ENCODE measurements at places on chromosomes 7 and 10.

- DNase-seq: no peak
Observed at GRCh38 chr10:24483701-24484100, 240.0 kb downstream of the ARHGAP21 start.

- no peak for DNase-seq
Observed at GRCh38 chr10:24357344-24358004, 148.5 kb downstream of the KIAA1217 start.

DNA sequence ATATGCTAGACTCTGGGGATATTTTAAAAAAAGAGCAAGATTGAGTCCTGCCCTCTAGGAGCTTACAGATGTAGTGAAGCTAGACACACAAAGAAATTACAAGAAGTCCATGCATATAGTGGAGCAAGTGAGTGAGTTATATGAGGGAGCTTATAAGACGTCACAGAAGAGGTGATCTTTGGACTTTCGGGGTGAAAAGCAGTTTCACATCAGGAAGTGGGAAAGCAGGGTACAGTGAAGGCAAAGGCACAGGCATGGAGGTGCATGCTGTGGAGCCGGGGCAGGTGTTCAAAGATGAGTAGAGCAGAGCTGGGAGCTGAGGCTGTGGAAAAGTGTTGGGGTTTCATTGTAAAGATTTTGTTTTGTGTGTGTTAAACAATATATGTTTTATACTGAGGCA lies 38.5 kb upstream of the EXOC6 start:
- DNase-seq: no peak

DNA sequence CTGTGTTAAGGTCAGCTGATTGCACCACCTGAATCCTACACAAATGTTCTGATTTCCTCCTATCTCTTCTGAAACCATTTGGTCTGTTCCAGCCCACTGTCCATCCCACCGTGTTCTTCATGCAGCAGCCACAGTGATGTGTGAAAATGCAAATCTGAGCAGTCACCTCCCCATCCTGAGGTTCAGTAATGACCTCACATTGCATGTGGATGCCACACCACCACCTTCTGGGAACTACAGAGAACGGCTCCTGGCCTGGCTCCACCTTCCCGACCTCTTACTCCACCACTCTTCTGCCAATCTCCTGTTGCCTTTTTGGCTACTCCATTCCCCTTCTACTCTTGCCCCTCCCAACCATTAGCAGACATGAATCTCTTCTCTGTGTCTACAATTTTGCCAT lies 244.4 kb downstream of the TNS3 start:
- no peak for DNase-seq

- no peak for DNase-seq
Observed at GRCh38 chr10:132319853-132320653, 11.9 kb upstream of the LRRC27 start.

DNA sequence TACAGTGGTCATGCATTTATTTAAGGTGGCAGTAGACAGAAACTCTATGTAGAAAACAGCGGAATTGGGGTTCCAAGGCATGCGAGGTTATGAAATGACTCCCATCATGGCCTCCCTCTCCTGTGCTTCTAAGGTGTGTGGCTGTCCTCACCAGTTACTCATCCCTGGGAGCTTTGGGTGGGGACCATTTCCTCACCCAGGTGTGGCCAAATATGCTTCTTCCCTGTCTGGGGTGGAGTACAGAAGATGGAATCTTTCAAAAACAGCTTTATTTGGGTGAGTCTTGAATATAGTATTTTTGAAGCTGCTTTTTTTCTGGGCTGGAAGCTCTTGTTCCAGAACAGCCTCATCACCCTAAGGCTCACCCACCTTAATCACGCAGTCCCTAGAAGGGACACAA lies 139.0 kb downstream of the NRF1 start:
- DNase-seq: no peak

GRCh38 chr10:33237736-33238624 lies 96.5 kb downstream of the NRP1 start:
- DNase-seq: no peak

GRCh38 chr7:127792528-127793342 lies 140.7 kb downstream of the SND1 start:
- no peak for DNase-seq

DNA sequence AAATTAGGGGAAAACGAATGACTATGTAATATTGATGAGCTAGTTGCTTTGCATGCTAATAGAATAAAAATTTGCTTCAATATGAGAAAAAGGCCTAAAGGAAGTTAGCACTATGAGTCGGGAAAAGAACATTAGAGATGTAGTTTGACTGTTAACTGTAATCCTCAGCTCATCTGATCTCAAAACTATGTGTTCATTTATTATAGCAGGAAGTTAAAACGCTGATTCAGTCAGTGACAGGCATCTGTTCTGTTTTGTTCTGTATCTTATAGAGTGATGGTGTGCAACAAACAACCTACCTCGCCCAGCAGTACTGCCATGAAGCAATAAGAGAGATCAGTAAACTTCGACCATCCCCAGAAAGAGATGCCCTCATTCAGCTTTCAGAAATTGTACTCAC lies 48.6 kb downstream of the PDSS1 start:
- DNase-seq: no peak

DNA sequence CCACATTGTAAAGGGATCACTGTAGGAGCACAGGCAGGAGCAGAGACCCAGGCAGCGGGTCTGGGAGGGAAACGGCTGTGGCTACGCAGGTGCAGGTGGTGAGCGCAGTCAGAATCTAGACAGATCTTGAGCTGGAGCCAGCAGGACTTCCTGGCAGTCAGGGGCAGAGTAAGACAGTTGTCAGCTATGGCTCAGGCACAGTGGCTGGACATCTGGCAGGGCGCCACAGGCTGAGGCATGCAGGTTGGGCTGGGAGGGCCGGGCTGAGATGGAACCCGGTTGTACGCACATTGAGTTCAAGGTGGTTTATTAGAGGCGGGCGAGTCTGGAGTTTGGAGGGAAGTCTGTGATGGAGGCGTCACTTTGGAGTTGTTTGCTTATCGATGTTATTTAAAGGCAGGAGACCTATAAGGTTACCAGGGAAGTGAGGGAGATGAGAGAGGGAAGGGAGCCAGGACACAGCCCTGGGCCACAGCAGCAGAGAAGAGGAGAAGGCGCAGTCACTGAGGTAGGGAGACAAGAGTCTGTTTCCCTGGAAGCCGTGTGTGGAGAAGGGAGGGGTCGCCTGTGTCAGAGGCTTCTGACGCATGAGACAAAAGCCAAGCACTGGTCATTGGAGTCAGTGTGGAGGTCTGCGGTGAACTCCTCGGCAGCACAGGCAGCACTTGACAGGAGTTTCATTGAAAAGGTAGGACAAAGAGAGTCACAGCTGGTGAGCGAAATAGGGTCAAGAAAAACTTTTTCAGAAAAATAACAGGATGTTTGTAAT lies 73.8 kb downstream of the LANCL2 start:
- DNase-seq: no peak

DNA sequence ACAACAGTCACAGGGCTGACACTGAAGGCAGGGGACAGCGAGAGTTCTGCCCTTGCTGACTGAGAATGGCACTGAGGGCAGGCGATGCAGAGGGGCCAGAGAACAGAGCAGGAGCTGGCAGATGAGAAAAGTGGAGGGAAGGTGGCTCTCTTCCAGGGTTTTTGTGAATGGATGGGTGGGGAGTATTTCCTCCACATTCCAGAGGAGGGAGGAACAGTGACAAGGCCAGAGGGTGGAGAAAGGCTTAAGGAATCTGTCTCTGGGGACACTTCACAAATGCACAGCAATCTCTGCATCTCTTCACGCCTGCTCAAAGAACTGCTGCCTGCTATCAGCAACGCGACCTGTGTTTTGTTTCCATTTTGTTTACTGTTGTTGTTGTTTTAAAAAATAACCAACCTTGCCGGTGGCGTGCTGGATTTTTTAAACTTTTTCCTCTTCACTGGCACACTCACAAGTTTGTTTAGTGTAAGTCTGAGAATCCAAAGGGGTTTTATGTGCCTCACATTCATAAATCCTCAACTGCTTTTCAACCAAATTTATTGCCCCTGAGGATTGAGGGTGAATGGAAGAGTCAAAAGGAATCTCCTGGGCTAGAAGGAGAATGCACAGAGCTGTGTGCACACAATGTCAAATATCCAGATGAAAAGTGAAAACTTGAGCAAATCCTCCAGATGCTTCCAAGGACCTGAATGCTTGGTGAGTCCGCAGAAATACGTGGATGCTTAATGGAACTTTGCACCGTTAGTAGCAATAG lies 129.3 kb downstream of the GLI3 start:
- DNase-seq: no peak

DNA sequence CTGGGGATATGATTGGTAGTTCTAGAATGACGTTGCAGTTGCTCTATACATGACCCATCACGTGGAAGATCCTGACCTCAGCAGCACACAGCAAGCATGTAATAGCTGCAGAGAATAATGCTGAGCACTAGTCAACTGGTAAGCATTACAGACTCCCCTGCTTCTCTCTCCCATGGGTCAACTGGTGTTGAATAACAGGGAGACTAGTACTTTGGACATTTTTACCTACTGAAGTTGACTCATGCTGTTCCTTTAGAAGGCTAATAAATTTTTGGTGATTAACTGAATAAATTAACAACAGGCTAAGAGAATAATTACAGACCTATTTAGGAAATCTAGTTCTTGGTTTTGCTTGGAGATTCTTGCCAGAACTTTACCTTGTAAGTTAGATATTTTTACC lies 234.1 kb downstream of the AUTS2 start:
- DNase-seq: no peak

DNA sequence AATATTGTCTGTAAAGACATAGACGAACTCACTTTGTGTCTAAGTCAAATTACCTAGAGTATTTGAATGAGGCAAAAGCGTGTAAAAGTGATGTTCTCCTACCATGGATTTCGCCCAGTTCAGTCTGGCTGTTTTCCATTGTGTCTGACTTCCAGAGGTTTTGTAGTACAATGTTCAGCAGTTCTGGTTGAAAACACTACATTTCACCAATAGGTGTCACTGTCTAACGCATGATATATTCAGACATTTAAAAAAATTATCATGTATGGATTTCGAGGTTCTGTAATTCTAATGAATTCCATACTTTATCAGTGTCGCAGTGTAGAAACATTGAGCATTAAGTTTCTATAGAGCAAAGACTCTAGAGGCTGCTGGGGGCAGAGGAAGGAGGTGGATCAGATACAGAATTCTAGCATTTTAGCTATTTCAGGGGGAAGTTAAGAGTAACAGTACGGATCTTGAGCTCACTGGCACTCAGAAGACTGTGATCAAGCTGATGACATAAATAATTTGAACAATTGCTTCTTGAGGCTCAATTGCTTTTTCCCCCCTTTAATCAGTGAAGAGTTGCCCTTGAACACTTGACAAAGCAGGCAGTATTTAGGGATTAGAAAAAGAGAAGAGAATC lies 196.9 kb upstream of the RHOBTB1 start:
- no peak for DNase-seq

DNA sequence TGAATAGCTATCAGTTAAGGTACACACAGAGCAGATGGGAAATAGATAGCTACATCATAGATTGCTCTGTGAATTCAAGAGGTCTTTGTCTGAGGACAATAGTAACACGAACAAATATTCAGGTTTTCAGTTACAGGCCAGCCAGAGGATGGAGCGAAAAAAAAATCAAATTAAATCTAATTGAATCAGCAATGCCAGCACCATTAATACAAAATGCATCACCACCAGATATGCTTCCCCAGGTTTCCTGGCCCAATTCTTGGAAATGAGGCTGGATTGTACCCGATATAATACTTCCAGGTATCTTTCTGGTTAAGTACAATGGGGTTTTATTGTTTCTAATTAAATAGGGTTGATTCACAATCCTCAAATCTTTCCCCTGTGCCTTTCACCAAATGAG lies 975.8 kb upstream of the AUTS2 start:
- DNase-seq: no peak

GRCh38 chr7:84108787-84109186 lies 85.8 kb downstream of the SEMA3A start:
- no peak for DNase-seq

DNA sequence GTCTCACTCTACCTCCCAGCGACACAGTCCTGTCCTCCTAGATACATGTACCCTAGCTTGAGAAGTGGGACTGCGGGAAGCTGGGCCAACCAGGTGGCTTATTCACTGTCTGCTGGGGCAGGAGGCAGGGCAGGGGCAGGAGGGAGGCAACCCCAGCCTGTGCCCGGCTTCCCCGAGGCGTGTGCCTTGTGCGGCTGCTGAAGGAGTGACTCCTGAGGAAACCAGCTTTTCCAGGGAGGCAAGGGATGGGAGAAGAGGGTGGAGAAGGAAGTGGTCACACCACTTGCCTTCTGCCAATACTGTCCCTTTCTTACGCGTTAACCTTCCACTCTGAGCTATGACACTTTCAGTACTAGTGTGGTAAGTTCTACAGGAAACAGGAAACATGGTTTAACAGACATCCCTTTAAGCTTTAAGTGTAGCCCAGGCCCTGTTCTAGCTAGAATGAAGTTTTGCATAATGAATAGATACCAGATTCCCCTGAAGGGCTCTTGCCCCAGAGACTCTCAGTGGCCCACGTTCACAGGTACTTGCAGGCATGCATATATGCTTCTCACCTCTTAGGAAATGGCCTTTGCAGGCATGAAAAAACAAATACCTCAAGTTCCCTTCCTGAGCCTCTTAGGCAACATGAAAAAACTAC lies 40.6 kb downstream of the SYPL1 start:
- no peak for DNase-seq

DNA sequence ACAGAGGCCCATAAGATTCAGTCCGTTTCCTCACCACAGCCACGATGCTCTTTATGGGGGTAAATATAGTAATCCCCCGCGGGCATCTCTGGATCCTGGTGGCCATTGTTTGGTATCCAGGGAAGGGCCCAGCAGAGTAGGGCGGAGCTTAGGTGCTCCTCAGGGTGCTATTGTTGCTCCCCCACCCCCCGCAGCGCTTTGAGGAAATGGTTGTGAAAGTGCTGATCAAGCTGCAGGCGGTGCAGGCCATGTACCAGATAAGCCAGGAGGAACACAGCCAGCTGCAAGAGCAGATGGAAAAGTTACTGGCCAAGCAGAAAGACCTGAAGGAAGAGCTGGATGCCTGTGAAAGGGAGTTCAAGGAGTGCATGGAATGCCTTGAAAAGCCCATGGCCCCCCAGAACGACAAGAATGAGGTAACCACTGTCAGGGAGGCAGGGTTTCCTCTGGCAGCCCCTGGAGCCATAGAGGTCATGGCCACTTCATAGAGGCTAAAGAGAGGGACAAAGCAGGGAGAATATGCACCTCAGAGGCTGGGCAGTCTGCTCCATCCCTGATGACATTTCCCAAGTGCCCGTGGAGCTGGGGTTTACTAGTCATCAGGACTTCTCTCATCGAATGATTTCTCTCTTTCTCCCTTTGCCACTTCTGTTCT lies 17.6 kb upstream of the FLNC start:
- DNase-seq: no peak

- no peak for DNase-seq
Observed at GRCh38 chr10:131657318-131657984, 243.4 kb upstream of the PPP2R2D start.

DNA sequence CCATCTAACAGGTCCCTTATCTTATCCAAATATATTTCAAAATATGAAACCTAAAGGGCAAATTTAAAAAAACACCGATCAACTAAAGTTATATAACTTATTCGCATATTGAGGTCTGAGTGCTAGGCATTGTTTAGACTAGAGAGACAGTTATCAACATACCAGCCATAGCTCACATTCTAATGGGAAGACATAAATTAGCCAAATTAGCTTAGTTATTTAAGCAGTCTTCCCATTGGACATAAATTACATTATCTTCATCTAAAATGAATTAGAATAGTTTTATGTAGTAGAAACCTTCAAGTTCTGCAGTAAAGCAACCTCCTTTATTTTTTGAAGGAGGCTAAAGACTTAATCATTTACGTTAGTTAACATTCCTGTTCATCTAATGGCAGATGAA lies 17.4 kb downstream of the KIF5B start:
- no peak for DNase-seq

Measured in stimulated activated CD8-positive, alpha-beta memory T cell treated with anti-CD3 and anti-CD28 coated beads, Interleukin-2, amount 100 ng/mL, for 1 hour (primary cell).